ENCODE measurements at places on chromosomes 12 and 14.

DNA sequence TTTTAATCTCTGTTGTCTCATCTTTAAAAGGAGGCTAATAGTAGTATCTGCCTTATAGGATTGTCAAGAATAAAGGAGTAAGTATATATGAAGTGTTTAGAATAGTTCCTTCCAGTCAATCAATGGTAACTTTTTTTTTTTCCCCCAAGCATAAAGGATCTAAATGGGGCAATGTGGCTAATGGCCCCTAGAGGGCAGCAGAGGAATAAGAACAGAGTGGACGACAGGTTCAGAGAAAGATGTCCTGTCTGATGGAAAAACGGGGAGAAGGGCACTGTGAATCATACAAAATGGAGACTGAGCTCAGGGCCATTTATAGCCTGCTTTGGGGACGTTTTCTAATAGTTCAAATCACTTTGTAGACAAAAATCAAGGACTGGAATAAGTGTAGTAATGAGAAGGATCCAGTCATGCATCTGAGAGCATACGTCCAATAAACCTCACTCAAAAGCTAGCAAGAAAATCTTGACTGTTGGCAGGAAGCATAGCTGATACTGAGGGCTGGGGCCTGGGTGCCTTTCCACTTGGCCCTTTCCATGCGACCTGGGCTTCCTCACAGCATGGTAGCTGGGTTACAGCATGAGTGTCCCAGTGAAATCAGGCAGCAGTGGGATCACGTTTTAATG is 51.3 kb downstream of the IFNG-AS1 start:
- DNase-seq, result peak; percentile 54

DNA sequence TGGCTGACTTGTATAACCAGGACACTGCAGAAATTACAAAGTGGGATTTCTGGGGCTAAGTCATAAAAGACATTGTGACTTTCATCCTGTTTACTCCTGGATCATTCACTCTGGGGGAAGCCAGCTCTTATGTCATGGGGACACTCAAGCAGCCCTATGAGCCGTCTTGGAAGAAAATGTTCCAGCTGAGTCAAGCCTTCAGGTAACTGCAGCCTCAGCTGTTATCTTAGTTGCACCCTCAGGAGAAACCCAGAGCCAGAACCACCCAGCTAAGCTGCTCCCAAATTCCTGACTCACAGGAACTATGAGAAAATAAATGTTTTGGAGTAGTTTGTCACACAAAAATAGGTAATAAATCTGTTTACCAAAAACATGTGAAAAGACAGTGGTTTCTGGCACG is 43.1 kb upstream of the GXYLT1 start:
- no peak for DNase-seq

GRCh38 chr12:8687846-8688601 is 9.8 kb upstream of the RIMKLB start:
- DNase-seq, result peak; percentile 73

DNA sequence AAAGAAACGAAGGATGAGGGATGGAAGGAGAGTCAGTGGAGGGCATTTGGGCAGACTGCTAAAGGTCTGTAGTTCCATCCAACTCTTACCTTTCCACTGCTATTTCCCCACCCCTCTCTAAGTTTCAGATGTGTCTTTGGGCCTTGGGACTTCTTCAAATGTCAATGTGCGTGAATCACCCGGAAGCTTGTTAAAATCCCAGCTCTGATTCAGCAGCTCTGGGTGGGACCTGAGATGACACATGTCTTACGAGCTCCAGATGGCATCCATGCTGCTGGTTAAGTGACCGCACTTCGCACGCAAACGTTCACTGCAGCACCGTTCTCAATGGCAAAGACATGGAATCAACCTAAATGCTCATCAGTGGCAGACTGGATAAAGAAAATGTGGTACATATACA is 309.9 kb downstream of the VRK1 start:
- DNase-seq, result no peak

DNA sequence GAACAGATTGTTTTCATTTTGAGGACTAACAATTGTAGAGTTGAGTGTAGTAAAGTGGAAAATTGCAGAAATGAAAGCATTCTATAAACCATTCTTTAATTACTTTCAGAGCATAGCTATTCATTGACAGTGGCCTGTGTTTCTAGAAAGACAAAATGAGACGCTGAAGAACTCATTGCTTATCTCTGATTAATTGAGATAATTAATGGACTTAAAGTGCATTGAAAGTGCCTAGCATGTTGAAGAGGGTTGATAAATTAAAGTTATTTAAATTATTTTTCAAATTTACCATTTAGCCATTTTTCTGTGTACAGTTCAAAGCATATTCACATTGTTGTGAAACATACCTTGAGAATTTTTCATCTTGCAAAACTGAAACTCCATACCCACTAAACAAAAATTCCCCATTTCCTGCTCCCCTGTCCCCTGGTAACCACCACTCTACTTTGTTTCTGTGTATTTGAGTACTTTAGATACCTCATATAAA is 57.4 kb downstream of the DAAM1 start:
- no peak for DNase-seq

GRCh38 chr12:57521525-57522010 is 1.1 kb upstream of the MBD6 start:
- DNase-seq, result no peak

DNA sequence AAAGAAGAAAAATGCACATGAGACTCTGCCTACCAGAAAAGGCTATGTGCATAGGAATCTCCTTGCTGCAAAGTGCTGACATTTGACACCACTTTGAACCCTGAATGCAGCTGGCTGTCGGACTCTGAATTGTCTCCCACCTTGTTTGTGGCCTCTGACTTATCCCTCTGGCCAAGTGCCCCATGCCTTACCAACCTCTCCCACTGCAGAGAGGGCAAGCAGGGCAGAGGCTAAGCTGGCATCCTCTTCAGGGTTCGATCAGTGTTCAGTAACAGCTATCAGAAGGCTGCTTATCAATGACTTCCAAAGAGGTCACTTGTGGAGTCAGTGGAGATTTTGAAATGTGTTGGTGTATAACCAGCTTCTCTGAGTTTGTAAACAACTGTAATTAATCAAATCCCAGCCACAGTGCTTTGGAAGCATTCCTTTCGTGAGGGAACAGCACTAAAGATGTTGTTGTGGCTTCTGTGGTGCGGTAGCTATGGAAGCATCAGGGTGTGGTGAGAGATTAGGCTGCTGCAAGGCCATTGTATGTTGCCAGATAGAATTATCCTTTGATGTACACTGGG is 22.6 kb upstream of the BMP4 start:
- DNase-seq, result no peak

GRCh38 chr12:106138633-106139421 is at the start of gene NUAK1:
Gene NUAK1 (minus strand): TSS chr12:106138954. CDS start chr12:106138653, 301 bp downstream.
- peak; percentile 58 for DNase-seq

DNA sequence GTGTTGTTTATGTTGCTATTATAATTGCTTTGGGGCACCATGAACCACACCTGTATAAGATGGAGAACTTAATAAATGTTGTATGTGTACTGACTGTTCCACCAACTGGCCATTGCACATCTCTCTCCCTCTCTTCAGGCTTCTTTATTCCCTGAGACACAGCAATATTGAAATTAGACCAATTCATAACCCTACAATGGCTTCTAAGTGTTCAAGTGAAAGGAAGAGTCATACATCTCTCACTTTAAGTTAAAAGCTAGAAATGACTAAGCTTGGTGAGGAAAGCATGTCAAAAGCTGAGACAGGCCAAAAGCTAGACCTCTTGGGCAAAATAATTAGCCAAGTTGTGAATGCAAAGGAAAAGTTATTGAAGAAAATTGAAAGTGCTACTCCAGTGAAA is 373.3 kb downstream of the RGS6 start:
- DNase-seq, result no peak

DNA sequence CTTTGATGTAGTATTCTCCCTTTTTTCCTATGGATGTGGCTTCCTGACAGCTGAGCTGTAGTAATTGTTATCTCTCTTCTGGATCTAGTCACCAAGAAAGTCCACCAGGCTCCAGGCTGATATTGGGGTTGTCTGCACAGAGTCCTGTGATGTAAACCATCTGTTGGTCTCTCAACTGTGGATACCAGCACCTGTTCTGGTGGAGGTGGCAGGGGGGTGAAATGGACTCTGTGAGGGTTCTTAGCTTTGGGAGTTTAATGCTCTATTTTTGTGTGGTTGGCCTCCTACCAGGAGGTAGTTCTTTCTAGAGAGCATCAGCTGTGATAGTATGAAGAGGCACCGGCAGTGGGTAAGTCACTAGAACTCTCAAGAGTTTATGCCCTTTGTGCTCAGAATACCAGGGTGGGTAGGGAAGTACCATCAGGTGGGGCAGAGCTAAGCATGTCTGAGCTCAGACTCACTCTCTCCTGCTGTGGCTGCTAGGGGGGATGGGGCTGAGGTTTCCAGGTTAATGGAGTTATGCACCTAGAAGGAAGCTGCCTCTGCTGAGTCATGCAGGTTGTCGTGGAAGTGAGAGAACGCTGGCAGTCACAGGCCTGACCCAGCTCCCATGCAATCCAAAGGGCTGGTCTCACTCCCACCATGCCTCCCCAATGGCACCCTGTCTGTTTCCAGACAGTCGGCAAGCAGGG is 3.0 kb upstream of the TAS2R14 start:
- no peak for DNase-seq

GRCh38 chr14:83816761-83817160 is 1713.2 kb upstream of the FLRT2 start:
- DNase-seq, result no peak

DNA sequence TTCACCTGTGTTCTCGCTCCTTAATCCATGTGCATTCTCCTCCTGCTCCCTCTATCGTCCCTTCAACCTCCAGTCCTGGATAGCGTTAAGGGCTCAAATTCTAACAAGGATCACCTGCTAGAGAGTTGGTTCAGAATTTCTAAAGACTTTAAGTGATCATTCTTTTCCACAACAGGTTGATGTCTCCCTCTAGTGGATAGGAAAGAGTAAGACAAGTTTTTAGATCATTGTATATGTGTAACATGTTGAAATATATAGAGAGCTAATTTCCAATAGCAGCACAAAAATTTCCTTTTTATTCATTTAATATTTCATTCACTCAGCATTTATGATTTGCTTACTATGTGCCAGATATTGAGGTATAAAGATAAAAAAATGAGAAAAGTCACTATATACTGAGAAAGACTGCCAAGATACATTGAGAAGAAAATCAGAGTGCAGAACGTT is 9.3 kb upstream of the ESR2 start:
- peak; percentile 40 for DNase-seq

GRCh38 chr14:104788161-104788818 is 7.3 kb downstream of the AKT1 start:
- DNase-seq, result no peak

DNA sequence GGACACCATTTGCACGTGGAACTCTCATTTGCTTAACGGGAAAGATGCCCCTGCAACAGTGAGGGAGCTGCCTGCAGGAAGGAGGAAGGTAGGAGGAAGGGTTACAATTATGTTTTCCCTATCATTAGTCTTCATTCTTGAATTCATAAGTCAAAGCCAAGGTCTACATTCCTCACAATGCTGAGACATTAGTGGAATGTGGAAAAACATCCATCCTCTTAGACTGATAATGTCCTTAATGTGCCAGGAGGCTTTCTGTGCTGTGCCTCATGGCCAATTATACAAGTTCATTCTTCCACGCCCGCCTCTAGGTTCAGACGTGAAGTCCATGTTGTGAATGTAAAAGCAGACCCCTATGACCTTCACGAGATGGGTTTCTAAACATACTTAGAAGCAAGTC is 1212.4 kb upstream of the TMEM132C start:
- DNase-seq, result peak; percentile 34

DNA sequence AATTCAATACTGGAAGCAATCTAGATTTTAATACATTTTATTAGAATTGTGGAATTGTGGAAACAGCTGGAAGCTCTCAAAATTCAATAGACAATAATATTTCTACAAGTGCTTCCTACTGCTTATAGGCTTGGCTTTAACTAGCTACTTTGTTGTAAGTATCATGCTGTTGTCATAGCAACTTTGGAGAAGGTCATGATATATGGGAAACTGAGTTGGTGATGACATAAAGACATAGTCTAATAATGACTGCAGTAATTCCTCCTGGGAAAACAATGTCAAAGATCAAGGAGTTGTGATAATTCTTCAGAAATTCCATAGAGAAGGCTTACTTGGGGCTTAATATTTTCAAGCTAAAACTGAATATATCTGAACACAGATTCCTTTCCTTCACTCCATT is 266.6 kb downstream of the KIF21A start:
- DNase-seq, result no peak

GRCh38 chr14:71142375-71143038 is 235.2 kb downstream of the PCNX1 start:
- DNase-seq, result peak; percentile 93

- DNase-seq, result no peak
Measured at GRCh38 chr14:74821267-74821915, 54.6 kb downstream of the PROX2 start.

GRCh38 chr12:88360343-88360742 is 218.2 kb downstream of the TMTC3 start:
- DNase-seq, result no peak

DNA sequence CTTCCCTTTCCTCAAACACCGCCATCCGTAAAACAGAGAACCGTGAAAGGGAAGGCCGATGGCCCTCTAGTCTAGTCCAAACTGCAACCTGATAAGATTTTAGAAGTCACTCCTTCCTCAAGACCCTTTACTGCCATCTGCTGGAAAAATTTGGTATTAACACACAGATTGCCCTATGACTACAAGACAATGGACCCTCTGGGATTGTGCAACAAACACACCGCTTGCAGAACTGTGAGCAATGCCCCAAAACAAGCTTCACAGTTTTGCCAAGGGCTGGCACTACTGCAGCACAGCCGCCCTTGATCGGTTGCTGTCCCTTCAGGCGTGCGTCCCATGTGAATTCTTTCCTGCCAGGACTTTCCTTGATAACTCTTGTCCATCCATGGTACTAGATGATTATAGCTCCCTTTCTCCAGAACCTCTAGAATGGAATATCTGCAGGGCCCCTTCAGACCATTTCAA is 23.1 kb downstream of the LLPH start:
- DNase-seq, result peak; percentile 90

DNA sequence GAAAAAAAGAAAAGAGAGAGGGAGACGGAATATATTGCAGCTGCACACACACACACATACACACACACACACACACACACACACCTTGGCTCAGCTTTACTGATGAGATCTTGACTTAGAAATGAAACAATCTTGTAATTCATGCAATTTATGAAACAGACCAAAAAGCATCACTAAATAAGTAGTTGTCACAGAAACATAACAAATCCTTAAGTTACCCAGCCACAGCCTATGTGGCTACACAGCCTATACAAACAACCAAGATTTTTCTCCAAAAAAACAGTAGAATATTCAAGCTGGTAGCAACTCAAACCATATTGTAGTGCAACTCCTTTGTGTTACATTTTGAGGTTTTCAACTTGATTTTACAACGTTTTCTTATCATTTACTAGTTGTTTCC is 37.9 kb upstream of the GNG2 start:
- DNase-seq, result no peak

DNA sequence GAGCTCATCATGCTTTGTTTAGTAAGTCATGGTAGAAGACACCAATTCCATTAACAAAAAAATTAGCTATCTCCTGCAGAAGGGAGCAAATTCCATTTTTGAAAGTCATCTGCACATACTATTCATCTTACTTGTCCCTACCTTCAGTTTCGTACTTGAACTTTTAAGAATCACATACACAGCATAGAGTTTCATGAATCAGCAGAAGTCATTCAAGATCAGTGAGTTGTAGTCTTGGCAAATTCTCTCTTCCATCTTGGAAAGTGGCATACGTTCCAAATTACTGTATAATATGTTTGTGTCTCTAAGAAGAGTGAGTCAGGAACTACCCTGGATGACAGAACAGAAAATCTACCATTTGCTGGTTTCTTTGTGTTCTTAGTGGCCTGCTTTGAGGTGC is 14.1 kb downstream of the VRK1 start:
- DNase-seq, result peak; percentile 10

- no peak for DNase-seq
Measured at GRCh38 chr14:73816393-73816816, 35.2 kb upstream of the PTGR2 start.
